NCI-H1092 treated with DMSO at 0.1 percent for 48 hours (cell line): ENCODE measurements at places on chromosomes 7 and 10.

DNA sequence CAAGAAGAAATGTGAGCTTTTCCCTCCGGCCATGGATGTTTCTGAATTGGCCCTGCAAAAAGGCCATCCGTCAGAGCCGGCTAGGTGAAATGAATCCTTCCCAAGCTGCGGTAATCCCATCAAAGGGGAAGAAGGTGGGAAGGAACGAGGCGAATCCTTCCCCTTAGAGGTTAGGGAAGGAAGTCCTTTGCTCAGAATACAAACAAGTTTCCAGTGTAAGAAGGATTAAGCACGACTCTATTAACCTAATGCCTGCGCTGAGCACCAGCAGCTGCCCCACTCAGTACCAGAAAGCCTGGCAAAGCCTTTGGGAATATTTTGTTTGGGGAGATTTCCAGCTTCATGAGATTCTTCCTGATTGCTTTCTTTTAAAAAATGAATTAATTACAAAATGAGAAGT, 42.8 kb downstream of the CLRN3 start:
- no peak for DNase-seq

DNA sequence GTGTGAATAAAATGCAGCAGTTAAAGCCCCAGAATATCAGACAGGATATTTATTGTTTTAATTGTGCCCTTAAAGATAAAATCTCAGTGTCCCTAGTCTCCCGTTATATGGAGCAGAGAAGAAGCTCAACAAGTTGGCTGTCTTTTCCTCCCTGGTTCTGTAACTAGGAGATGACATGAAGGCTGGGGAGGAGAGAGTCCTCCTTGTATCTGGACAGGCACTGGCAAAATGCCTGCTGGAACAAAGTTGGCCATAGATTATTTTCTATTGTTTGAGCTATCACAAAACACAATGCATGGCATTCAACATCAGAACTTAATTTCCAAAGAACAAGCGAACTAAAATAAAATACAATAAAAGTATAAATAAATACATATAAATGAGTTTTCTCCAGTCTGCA, 694.9 kb upstream of the KCND2 start:
- no peak for DNase-seq

- peak; percentile 42 for DNase-seq
These were observed 32.1 kb upstream of the CALN1 start for GRCh38 chr7:72444026-72444776.

DNA sequence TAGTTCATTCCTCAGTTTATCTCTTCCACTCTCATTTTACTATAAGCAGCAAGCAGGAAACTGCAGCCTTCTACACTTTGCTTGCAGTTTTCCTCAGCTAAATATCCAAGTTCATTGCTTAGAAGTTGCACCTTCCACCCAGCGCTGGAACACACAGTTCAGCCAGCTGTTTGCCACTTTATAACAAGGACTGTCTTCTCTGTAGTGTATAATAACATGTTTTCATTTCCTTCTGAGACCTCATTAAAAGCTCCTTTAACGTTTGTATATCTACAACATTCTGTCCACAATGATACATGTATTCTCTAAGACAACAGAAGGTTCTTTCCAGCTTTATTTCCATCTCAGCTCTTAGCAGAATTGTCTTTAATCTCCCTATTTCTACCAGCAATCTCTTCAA, 74.1 kb downstream of the GNAI1 start:
- no peak for DNase-seq

DNA sequence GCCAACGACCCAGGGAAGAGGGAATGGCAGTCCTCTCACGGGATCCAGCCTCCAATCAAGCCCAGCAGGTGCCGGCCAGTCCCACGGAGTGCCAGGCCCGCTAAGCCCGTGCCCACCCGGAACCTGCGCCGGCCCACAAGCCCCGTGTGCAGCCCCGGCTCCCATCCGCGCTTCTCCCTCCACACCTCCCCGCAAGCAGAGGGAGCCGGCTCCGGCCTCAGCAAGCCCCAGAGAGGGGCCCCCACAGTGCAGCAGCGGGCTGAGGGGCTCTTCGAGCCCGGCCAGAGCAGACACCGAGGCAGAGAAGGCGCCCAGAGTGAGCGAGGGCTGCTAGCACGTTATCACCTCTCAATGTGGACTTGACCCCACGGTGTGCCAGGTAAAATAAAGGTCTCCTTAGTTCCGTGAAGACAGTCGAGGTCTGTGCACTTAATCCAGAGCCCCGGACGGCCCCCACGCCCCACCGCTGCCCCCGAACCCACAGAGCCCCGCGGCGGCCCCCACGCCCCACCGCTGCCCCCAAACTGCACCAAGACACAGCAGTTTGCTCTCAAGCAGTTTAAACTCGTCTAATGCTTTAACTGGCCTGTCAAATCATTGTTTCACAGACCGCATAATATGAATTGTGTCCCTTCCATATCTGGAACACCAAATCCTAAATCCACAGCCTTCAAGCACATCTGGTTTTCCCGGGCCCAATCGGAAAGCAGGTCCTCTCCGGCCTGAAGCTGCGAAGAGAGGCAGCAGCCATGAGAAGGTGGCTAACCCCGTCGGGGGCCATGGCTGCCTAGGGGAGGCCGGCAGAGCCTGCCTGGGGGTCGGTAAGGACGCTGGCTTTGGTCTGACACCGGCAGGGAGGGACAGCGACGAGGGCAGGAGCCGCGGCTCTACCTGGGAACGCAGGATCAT, 307.8 kb downstream of the PTPRN2 start:
- DNase-seq, result no peak

DNA sequence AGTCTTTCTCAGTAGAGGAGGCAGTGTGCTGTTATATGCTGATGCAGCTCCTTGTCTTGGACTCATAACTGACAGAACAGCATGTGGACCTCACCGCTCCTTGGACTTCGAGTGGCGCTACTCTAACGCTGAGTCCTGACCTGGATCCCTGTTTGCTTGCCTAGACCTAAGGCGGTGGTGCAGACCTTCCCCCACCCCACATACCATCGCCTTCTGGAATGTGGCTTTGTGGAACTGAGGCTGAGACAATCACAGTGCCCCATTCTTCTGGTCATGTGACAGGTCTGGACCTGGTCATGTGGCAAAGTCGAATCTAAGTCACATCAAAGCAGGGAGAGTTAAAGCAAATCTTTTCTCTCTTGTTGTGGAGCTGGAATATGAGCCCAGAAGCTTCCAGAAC, 190.7 kb upstream of the MKI67 start:
- no peak for DNase-seq

DNA sequence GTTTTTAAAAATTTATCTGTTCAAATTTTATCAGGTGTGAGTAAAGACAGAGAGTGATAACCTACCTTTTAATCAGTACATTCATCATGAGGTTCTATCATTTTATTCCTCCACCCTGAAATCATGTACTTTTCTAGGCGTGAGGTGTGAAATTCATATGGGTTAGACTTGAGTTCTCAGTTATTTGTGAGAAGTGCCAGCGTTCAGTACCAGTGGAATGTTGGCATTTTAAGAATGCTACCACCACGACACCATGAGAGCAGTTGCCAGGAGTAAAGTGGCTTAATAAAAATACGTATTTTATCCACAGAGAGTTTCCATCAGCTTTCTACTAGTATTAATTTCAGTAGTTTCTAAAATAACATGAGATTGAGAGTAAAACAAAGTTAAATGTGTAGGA, 104.1 kb upstream of the FERD3L start:
- no peak for DNase-seq

DNA sequence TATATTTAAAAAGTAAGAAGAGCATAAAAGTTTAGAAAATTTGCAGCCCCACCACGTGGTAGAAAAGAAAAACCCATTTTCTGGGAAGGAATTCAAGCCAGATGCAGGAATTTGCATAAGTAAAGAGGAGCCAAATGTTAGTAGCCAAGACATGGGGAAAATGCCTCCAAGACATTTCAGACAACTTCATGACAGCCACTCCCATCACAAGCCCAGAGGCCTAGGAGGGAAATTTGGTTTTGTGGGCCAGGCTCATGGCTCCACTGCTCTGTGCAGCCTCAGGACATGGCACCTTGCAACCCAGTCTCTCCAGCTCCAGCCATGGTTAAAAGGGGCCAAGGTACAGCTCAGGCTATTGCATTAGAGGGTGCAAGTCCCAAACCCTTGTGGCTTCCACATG, 411.9 kb downstream of the THSD7A start:
- DNase-seq, result no peak

- DNase-seq, result no peak
These were observed 9.3 kb upstream of the AKR1D1 start for GRCh38 chr7:138066954-138067394.

DNA sequence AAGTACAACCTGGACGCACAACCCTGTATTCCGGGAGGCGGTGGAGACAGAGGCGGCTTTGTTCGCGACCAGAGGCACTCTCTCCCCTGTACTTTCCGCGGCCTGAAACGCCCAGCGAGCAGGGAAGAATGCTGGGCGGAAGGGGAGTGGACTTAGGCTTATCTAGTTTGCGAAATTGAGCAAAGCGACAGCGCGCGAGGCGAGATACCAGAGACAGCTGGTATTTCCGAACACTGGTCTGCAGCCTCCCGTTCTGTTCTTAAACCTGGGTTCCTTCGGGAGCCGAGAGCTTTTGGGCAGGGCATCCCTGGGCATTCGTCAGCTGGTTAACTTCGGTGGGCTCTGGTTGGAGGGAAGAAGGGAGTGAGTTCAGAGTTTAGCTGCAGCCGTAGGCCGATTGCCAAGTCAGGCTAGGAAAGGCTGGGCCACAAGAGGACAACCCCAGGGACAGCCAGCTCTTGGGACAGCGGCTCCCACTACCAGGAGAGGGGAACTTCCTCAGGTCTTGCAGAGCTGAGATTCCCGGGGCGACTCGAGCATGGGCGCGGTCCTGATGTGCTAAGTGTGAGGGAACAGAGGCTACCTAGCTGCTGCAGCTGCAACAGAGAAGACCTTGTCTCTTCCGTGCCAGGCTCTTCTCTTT, 3.9 kb downstream of the HMX3 start:
- DNase-seq, result no peak

- no peak for DNase-seq
These were observed 24.7 kb upstream of the YAE1 start for GRCh38 chr7:39541511-39541910.

GRCh38 chr10:48358838-48359237, 52.4 kb downstream of the MAPK8 start:
- no peak for DNase-seq

DNA sequence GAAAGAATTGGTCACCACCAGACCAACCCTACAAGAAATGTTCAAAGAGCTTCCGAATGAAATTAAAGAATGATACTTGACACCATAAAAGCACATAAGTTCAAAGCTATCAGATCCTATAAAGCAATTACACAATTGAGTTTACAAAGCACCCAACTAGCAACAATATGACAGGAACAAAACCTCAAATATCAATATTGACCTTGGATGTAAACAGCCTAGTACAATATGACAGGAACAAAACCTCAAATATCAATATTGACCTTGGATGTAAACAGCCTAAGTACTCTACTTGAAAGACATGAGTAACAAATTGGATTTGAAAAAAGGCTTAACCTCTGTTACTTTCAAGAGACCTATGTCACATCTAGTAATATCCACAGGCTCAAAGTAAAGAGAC, 1201.4 kb downstream of the XPNPEP1 start:
- DNase-seq, result no peak

DNA sequence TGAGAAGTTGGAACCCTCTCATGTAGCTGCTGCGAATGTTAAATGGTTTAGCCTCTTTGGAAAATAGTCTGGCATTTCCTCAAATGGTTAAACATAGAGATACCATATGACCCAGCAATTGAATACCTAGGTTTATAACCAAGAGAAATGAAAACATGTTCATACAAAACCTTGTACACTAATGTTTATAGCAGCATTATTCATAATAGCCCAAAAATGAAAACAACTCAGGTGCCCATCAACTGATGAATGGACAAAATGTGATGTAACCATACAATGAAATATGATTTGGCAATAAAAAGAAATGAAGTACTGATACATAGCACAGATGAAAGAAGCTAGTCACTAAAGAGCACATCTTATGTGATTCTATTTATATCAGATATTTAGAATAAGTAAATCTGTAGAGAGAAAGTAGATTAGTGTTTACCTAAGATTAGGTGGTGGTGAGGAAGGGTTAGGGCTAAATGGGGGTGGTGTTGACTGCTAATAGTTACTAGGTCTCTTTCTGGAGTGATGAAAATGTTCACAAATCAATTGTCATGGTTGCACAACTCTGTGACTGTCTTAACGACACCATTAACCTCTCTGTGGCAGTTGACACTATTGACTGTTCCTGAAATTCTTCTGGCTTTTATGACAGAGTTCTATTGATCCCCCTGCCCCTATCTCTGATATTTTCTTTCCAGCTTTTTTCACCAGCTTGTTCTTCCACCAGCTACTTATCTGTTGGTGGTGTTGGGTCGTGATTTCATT, 35.2 kb downstream of the VCL start:
- no peak for DNase-seq

GRCh38 chr10:61732629-61733278, 70.0 kb downstream of the CABCOCO1 start:
- no peak for DNase-seq

DNA sequence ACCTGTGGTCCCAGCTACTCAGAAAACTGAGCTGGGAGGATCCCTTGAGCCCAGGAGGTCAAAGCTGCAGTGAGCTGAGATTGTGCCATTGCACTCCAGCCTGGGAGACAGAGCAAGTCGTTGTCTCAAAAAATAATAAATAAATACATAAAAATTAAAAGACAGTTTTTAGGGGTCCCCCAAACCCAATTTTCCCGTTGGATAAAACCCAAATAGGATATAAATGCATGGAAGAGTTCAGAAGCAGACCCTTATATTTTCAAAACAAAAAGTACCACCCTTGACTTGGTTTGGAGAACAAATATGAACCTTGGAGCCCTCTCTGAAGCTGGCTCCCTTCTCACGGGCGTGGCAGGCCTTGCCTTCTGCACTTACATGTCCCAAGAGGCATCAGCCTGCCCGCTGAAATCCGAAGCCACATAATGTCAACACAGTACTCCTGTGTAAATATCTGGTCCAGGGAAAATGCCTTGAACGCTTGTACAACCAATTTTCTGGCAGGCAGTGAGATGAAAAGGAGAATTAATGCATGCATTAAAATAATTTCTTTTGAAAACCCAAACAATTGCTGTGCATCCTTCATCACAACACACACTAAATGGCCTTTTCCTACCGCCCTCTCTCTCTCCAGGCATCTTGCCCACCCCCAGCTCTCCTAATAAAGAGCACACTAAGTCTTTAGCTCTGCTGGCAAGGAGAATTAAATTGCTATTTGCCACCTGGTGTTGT, 46.4 kb upstream of the PARD3 start:
- DNase-seq, result peak; percentile 67

- DNase-seq, result no peak
These were observed 828.8 kb downstream of the CCSER2 start for GRCh38 chr10:85157206-85157605.
